ENCODE measurements at places on chromosomes 1 and 21. TPM values are rescaled to one million over a fixed set of nuclear protein-coding genes. Genes with fewer than 3 reads are reported as not detected.

PRDX6 gene
- 261 TPM for polyA plus RNA-seq

PLEKHO1 gene
- 67.3 TPM for polyA plus RNA-seq

VAV3 gene
- 6.6 TPM for polyA plus RNA-seq

SERTAD4 gene
- 4.8 TPM for polyA plus RNA-seq

COA6 gene
- 22.7 TPM for polyA plus RNA-seq

NTMT2 gene
- polyA plus RNA-seq: not detected

DNA sequence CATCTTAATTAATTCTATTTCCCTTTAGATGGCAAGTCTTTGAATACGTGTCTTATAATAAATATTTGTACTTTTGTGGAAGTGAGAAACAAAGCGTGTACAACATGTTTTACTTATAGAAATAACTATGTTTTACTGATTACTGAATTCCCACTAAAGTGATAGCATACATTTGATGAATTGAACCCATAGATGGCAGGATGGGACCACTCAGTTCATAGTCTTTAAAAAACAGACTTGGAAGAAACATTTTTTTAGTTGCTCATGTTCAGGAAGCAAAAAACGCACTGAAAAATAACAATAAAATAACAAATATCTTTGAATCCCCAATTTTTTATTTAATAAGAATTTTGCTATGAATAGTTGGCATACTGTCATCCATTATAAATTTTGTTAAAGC is 507.1 kb upstream of the ZRANB2 start:
- DNase-seq: no peak

GRCh38 chr1:183433703-183434102 is 15.5 kb upstream of the NMNAT2 start:
- no peak for DNase-seq

- DNase-seq: no peak
Measured at GRCh38 chr1:20615946-20616846, 17.1 kb upstream of the PINK1 start.

GRCh38 chr1:227424159-227424680 is 105.9 kb upstream of the CDC42BPA start:
- no peak for DNase-seq

- no peak for DNase-seq
Measured at GRCh38 chr1:205074084-205074483, 10.2 kb downstream of the TMEM81 start.

- DNase-seq: no peak
Measured at GRCh38 chr1:223680188-223680587, 14.7 kb upstream of the CAPN8 start.

- DNase-seq: no peak
Measured at GRCh38 chr1:74003806-74004205, 194.2 kb downstream of the LRRIQ3 start.

- no peak for DNase-seq
Measured at GRCh38 chr1:220796530-220796929, 9.8 kb downstream of the MTARC1 start.

DNA sequence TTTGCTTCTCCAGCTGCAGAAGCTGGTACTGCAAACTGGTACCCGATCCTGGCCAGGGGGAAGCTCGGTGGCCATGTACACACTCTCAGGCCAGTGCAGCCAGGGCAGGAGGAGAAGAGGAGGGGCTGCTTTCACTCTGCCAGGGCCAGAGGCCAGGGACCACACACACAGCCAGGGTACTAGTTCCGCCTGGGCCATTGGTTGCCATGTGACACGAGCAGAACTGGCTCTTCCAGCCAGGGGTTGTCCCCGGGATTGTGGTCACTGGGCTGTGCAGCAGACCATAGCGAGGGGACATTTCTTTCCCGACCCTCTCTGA is 3.7 kb upstream of the SHISAL2A start:
- peak; percentile 38 for DNase-seq

DNA sequence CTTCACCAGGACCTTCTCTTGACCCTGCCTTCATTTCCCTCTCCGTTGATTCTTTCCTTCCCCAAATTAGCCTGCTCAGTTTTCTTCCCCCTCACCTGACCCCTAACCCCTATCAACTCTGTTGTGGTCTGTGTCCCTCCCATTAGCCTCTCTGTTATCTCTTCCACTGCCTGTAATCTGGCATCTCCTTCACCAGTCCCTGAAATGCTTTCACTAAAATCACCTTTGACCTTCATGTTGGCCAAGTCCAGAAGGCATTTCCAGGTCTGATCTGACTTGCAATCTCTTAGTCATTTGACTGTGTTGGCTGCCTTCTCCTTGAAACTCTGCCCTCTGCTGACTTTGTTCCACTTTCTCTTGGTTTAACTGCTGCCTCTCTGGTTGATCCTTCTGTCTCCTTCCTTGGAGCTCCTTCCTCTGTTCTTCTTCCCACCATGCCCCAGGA is 28.2 kb downstream of the ATP8B2 start:
- no peak for DNase-seq

DNA sequence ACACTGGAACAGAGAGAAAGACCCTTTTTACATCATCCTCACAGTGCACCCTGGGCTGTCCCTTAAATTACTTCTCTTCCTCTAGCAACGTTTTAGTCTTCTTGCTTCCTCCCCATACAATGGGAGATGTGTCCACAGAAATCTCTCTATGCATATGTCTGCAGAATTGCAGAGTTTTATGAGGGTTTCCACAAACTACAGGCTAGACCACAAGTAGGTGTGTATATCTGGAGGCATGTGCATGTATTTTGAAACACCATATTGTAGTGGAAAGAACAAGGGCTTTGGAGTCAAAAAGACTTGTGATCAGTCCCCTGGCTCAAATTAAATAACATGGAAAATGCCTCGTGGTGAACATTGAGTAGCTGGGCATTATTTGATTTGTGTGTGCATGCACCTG is 121.3 kb upstream of the IPO9 start:
- DNase-seq: no peak

DNA sequence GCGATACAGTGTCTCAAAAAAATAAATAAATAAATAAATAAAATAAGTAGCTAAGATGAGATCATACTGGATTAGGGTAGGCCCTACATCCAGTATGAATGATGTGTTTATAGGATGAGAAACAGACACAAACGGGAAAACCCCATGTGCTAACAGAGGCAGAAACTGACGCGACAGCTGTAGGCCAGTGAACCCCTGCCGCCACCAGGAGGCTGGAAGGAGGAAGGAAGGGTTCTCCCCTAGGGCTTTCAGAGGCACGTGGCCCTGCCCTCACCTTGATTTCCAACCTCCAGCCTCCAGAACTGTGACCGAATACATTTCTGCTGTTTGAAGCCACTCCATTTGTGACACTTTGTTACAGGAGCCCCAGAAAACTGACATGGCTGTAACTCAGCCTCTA is 38.5 kb downstream of the CHD5 start:
- DNase-seq: peak; percentile 3

GRCh38 chr1:198606020-198606438 is 32.8 kb upstream of the PTPRC start:
- DNase-seq: no peak

DNA sequence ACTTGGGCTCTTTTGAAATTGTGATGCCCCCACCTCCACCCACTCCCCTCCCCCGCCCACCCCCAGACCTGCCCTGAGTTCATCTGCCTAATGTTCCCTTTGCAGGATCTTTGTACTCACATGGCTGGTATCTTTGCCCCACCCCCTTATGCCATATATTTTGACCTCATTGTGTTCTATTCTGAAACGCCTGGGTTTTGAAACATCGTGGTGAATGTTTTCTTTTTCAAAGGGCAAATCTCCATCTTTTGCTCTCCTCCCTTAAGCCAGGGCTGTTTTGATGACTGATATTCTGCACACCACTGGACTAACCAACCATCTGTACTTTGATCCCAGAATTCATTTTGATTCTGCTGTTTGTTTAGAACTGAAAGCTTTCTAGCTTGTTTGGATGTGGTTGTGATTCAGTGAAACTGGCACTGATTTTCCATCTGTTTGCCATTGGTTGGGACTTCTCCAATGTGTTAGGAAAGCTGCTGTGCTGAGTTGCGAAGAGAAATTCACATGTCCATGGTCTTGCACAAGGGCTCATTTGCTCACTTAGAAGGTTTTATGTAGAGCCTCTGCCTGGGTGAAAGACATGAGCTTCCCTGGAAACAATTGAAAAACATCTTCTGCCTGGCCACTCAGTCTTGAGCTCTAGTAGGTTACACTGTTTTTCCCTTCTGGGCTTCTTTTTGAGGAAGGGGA is 16.5 kb downstream of the SMAP2 start:
- DNase-seq: no peak

DNA sequence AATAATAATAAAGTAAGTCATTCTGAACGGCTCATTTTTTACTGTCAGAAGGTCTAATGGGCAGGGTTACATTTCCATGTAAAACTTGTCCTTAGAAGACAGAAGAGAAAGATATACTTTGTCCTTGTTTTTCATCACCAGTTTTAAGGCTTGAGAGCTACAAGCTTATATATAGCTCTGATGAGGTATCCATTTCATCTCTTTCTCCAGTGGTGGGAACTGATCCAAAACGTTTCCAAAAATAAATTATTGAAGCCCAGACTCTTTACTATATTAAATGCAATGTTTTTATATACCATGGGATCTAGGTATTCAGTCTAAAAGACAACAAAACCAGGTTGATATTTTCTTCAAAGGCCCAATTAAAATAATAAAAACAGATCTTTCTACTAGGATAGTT is 8.7 kb downstream of the B3GALNT2 start:
- no peak for DNase-seq

DNA sequence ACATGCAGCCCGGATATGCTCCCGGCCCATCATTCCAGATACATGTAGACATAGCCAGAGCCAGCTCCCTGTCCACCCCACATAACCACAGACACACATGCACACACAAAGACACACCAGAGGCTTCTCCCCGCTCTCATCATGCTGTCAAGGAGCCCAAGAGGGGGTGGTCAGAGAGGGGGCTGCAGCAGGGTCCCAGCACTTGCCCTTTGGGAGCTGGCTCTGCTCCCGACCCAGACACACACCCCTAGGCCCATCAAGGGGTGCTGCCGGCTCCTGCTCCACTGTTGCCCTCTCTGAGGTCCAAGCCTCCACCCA is 2.6 kb downstream of the PTAFR start:
- no peak for DNase-seq

DNA sequence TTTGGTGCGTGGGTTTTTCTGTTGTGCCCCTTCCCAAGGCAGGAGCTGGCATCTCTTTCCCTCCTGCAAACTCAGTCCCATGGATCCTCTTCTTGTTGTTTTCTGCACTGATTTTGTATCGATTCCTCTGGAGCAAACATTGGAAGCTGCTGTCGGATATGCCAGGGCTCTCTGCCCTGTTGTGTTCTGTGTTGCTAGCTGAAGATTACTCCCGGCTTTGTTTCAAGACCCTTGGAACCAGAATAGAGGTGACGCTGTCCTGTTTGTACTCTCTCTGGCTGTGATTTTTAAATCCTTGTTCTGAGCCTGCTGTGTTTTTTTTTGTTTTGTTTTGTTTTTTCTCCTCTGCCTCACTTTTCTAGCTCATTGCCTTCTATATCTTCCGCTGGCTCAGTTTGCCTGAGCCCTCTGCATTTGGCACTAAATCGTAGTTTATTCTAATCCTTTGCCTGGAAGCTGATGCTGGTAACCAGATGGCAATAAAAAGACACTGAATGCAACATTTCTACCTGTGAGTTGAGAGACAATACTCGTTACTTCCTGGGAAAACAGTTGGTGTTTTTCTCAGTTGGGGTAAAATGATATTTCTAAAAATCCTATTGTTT is 67.0 kb downstream of the BACH1 start:
- DNase-seq: no peak

GRCh38 chr1:80962564-80962963 is 838.2 kb upstream of the ADGRL2 start:
- DNase-seq: no peak

DNA sequence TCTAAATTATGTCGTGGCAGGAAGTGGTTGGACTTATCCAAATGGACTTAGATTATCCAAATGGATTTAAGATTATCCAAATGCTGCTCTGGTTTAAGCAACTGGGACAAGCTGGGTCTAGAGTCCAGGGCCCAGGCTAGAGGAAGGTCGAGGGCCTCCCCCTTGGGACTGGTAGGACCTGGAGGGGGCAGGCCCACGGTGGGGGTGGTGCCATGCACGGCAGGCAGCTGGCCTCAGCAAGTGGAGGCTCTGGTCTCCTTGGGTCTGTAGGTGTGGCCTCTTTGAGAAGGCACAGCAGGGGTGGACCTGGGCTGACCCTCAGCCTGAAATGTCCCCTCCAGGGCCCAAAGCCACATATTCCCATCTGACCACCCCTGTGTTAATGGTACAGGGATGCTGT is 29.8 kb downstream of the PADI6 start:
- no peak for DNase-seq

DNA sequence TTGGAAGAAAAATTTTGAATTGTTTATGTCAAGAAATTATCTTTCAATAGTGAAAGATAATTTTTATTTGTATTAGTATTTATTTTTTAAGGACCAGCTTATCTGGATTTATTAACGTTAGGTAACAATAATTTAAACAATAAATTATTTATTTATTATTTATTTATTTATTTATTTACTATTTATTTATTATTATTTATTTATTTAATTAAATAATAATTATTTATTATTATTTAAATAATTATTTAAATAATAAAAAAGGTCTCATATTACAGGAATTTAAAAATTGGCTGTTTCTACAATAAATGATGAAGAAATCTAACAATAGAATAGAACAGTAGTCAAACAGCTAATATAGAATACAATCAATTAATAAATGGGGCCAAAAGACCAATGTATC is 618.7 kb upstream of the BRINP3 start:
- DNase-seq: no peak

DNA sequence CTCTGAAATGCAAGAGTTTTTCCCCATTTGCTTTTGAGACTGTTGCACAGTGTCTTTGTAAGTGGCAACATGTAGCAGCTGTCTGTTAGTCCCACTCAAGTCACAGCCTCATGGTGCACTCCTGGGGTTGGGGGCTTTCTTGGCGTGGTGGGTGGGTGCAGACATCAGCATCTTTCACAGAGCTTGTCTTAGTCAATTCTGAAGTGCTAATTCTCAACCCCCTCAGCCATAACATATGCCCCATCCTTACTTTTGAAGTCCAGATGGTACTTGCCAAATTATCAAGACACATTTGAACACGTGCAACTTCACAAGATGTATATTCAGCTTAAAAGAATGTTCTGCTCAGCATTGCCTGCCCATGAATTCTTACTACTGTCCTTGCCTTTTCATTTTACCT is 87.1 kb downstream of the VCAM1 start:
- DNase-seq: no peak

DNA sequence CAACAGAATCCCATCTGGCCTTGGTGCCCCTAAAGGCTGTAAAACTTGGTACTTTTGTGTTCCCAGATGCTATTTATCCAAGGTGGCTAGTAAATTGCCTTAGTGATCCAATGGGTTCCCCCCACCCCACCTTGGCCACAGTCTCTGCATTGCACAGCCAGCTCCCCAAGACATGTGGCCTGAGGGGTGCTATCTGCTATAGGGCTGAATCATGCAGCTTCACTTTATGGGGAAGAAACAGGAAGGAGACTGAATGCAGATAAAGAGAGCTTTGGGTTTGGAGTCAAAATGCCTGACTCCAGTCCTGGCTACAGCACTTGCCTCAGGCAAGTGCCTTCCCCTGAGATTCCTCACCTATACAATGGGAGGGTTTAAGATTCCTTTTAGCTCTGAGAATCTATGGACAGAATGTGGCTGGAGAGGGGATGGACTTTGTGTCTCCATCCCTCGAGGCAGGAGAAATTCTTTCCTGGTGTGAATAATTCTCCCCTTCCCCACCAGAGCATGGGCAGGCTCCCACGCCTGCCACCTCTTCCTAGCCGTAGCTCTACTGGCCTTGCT is 6.5 kb downstream of the RHEX start:
- DNase-seq: no peak

- no peak for DNase-seq
Measured at GRCh38 chr1:47680815-47681475, 243.1 kb downstream of the FOXD2 start.

Measured in right lung (tissue), 10 donors.